Naive thymus-derived CD4-positive, alpha-beta T cell (primary cell): ENCODE measurements at places on chromosomes 5 and 9.

DNA sequence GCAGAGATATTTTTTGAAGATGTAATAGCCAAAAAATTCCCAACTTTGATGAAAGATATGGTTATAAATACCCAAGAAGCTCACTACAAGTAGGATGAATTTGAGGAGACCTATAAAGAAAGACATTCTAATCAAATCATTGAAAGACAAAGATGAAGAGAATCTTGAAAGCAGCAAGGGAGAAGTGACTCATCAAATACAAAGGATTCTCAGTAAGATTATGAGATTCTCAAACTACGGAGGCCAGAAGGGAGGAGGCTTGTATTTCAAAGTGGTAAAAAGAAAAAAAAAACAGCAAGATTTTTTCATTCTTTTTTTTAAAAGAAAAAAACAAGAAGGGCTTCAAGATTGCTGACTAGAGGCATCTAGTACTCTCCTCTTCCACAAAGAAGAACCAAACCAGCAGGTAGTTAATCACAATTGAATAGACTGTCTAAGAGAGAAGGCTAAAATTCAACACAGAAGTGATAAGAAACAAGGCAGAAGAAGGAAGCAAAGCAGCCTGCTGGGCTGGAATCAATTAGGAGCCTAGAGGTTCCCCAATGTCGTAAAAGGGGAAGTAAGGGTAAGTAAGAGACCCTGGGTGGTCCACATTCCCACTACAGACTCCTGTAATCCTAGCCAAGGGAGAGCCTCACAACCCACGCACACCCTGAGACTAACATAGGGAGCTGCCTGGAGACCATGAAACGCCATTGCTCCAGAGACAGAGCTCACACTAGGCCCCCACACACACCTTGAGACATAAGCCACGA lies 59.1 kb upstream of the NIPAL4 start:
- H3K36me3 ChIP-seq = no peaks in the 10 kb centered on the region
- no peak overlapping the region for H3K4me3 ChIP-seq
- H3K27me3 ChIP-seq = no peaks in the 10 kb centered on the region
- no peak for DNase-seq
- H3K4me1 ChIP-seq = no peaks in the 10 kb centered on the region
- no peak overlapping the region for H3K27ac ChIP-seq

DNA sequence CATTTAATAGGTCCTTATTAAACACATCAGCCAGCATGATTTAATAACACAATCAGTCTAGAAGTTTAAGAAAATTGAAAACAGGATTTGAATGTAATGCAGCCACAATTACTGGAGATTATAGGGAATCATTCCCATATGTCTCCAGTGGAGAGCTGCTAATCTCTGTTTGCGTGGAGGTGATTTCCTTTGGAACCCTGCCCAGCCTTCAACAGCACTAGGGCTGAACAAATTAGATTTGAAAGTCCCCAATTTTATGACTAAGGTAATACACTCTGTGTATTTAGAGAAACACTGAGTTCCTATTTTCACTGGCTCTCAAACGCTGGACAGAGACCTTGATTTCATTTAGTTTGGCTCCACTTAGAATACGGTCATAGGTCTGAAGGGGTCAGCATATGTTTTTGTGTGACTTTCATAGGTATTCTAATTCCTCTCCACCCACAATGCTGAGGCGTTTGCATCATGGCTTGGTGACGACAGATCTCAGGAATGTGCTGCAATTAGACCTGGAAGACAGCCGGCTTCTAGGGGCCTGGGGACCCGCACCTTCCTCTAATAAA lies 508.3 kb downstream of the EBF1 start:
- H3K4me1 ChIP-seq = no peaks in the 10 kb centered on the region
- H3K36me3 ChIP-seq = no peaks in the 10 kb centered on the region
- H3K27ac ChIP-seq = no peak overlapping the region
- no peak overlapping the region for H3K4me3 ChIP-seq
- no peak for DNase-seq

DNA sequence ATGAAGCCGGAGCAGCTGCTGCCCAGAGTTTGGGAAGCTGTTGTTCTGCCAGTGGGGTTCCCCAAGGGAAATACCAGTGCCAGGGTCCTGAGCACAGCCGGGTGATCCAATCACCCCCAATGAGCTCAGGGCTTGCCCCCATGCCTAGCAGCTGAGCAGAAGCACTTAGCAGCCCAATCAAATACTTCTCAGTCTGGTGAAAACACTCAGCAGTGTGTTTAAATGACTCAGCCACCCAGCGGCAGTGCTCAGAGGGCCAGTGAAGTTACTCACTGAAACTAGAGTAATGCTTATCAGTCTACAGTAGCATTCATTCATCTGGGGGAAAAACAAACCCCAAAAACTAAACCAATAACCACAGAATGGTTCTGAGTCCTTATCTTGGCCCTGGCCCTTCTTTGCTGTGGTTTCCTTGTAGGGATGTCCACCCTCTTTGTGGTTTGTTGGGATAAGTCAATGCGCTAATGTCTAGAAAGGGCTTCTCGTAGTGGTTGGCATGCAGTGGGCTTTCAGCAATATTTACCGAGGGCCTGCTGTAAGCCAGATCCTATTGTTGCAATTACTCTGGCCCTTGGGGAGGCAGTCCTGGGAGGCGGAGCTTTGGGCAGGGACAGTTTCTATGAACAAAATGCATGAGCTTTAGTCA lies 43.1 kb downstream of the LHX2 start:
- H3K36me3 ChIP-seq = no peaks in the 10 kb centered on the region
- no peaks in the 10 kb centered on the region for H3K27me3 ChIP-seq
- DNase-seq = no peak
- H3K4me1 ChIP-seq = no peaks in the 10 kb centered on the region
- no peak overlapping the region for H3K27ac ChIP-seq

- no peaks in the 10 kb centered on the region for H3K36me3 ChIP-seq
- DNase-seq = no peak
- H3K4me3 ChIP-seq = no peak overlapping the region
- no peaks in the 10 kb centered on the region for H3K4me1 ChIP-seq
- H3K27ac ChIP-seq = no peak overlapping the region
Observed at GRCh38 chr9:18739127-18739526, 265.2 kb downstream of the ADAMTSL1 start.

GRCh38 chr5:88660947-88661805 lies 221.8 kb downstream of the MEF2C start:
- H3K36me3 ChIP-seq = no peaks in the 10 kb centered on the region
- DNase-seq = no peak
- H3K27ac ChIP-seq = no peak overlapping the region
- H3K27me3 ChIP-seq = peaks cover 25% of the 10 kb centered on the region
- H3K4me1 ChIP-seq = peaks cover 3% of the 10 kb centered on the region

DNA sequence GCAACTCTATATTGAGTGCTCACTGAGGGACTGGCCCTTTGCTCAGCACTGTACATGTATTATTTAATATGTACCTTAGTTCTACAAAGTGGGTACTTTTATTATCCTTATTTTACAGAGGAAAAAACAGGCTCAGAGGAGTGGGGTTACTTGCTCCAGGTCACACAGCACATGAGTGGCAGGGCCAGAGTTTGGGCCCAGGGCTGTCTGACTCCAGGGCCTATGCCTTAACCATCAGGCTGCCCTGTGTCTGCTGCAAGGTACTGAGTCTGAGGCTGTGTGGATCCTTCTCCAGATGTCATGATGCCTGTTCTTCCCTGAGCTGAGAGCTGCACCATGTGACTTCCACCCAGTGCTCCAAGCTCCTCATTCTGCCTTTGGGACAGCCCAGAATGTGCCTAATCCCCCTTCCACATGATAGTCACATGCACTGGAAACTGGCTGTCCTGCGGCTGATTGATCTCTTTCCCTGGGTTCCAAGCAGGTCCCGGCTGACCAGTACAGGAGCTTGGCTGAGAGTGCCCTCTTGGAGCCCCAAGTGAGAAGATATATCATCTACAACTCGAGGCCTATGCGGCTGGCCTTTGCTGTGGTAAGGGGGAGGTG lies 15.4 kb downstream of the TMEM268 start:
- H3K27ac ChIP-seq = no peak overlapping the region
- H3K4me3 ChIP-seq = no peak overlapping the region
- peaks cover 15% of the 10 kb centered on the region for H3K36me3 ChIP-seq
- no peaks in the 10 kb centered on the region for H3K4me1 ChIP-seq
- DNase-seq = no peak

DNA sequence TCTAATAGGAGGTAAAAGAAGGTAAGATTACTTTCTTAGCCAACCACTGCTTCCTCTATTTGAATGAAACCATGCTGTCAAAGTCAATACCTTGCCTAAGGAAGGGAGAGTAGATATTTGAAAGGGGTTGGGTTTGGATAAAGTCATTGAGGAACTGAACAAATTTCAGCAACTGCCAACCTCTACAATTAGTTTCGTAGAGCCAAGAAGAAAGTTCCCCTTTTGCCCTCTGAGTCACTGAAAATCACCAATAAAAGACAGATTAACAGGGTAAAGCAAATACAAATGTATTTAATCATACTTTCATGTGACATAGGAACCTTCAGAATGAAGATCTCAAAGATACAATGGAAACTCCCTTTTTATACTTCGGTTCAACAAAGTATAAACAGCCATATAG lies 615.7 kb downstream of the GABRG2 start:
- H3K4me3 ChIP-seq = no peak overlapping the region
- H3K27me3 ChIP-seq = no peaks in the 10 kb centered on the region
- no peak overlapping the region for H3K27ac ChIP-seq
- H3K4me1 ChIP-seq = no peaks in the 10 kb centered on the region
- no peak for DNase-seq
